SIG-M5 (cell line): ENCODE measurements at places on chromosomes 5 and 9.

- DNase-seq = no peak
Observed at GRCh38 chr5:40266952-40267351, 412.8 kb upstream of the PTGER4 start.

DNA sequence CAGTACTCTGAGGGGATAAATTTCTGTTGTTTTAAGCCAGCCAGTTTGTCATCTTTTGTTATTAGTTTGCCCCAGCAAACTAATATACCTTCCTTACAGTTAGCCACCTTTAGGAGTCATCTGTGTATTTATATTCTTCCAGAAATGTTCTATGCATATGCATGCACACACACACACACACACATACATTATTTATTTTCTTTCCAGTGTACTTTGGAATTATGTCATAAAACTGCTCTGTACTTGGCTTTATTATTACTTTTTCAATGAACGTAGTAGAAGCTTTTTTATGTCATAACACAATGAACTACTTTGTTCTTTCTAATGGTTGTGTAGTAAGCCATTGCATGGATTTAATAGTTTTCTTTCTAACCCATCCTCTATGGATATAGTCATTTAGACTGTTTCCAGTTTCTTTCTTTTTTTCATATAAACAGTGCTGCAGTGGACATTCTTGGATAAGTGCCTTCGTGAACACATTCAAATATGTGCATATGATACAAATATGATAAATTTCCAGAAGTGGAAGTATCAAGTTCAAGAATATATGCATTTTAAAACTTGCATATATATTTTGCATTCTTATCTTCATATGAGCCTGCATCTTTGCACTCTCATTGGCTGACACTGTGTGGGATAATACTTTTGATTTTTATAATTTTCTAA lies 26.6 kb upstream of the DAB2 start:
- no peak for DNase-seq

- no peak for DNase-seq
Observed at GRCh38 chr5:32814141-32814540, 103.0 kb downstream of the NPR3 start.

DNA sequence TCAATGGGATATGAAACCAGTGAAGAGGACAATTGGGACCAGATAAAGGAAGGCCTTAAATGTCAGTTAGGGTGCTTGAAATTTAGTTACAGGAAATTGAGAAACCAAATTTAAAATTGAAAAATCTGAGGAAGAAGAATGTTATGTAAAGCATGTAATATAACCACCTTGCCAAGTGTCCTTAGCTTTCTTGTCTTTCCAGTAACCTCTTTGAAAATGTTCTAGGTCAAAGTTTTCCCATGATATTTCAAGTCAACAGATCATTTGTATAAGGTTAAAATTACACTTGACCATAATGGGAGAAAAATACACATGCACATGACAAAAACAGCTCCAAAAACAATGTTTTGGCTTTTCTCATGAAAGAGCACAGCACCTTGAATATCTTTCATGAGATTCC lies 21.1 kb downstream of the LOX start:
- DNase-seq = no peak

DNA sequence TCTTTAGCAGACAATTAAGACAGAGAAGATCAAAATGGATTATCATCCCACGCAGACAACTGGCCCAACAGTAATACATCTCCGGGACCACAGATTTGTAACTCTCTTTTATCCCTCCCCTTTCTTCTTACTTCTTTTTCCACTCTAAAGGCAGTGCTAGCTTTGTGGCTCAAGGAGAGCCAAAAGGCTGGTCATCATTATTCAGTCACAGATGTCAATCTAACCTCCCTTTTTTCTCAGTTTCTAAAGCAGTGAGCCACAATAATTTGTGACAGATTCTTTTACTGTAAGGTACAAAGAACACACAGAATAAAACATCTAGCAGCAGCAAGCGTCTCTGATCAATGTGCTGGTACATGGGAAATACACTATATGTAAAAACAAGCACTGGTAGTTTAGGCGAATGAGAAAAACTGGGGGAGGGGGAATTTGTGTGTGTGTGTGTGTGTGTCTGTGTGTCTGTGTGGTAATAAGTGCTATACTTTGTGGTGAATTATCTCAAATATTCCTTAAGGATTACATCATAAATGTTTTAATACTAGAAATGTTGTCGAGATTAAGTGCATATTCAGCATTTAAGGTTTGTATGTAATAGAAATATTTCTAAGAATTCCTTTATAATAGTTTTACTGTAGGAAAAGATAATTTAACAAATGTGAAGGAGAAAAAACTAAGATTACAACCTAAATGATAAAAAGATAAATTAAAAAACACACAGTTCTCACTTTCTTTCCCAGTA lies 140.2 kb downstream of the DENND1A start:
- no peak for DNase-seq

DNA sequence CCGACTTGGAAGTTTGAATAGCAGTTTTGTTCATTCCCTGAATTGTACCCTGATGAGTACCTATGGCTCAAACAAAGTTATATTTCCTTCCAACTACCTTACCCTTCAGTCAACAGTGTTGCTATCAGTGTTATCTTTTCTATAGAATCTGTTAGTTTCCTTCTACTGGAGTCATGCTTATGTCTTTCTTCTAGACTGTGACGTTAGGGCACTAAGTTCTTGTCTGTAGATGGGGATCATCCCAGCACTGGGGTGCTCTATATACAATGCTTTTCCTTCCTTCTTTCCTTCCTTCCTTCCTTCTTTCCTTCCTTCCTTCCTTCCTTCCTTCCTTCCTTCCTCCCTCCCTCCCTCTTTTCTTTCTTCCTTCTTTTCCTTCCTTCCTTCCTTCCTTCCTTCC lies 973.0 kb downstream of the CDH12 start:
- no peak for DNase-seq

GRCh38 chr9:27471789-27472188 lies 52.3 kb upstream of the IFNK start:
- no peak for DNase-seq

- DNase-seq = no peak
Observed at GRCh38 chr9:118459913-118460312, 755.7 kb downstream of the TLR4 start.

GRCh38 chr5:72237415-72237814 lies 82.6 kb downstream of the MRPS27 start:
- DNase-seq = no peak

- DNase-seq = no peak
Observed at GRCh38 chr5:114447084-114447773, 85.4 kb downstream of the KCNN2 start.

GRCh38 chr5:90865180-90865579 lies 306.6 kb downstream of the ADGRV1 start:
- no peak for DNase-seq

DNA sequence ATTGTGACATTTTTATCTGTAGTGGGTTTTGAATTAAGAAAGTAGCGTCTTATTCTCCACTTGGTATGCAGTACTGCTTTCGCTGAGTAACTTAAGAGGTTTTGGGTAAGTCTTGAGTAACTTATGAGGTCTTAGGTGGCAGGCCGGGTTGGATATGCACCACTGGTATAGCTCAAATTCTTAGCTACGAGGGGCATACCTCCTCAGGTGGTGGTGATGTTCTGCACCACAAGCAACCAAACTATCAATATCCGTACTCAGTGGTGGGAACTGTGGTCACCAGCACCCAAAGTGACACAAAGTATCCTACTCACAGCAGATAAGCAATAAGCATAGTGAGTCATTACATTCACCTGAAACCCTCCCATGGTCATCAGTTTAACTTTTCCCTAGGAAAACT lies 13.7 kb downstream of the SMC2 start:
- DNase-seq = no peak

DNA sequence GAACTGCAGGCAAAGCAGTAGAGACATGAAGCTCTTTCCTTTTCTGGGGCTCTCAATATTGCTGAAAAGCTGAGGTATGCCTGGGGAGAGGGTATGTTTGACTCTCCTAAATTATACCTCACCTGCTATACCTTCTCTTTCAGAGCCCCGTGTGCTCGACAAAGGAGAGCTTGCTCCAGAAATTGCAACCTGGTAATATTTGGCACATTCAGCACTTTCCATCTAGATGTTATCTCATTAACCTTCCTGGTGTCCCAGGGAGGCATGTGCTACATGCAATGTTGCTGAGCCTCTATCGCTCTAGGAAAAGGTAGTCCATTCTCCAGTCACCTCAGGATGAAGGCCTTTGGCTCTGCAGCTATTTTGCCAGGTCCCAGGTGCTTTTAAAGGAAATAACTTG lies 78.5 kb upstream of the ZSWIM6 start:
- DNase-seq = no peak

DNA sequence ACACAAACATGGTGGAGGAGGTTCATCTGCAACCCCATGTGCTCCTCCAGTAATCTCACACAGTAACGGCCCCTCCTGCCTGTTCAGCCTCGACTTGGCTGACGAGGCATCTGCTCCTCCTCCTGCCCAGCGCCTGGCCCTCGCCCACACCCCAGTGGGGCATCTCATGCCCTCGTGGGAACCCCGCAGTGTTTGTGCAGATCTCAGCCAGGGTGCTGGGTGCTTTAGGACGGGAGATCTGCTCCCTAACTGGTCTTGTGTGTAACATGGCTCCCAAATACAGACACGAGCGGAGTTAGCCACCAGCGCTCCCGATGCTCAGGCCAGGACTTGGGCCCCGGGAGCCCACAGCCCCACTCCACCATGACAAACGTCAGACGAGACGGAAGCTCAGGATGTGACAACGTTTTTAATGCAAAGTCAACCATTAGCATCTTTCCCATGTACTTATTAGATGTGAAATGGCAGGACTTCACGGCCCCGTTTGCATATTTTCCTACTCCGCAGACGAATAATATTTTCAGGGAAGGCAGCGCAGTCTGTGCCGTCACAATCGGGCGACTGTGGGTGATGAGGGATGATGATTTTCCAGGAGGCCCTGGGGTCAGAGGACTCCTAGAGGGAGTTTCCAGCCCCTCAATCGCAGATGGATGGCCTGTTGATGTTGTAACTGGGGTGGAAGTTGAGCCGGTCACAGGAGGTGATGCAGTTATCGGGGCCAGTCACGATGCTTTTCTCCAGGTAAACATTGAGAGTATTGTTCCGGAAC lies 5.5 kb upstream of the MRPS2 start:
- no peak for DNase-seq

DNA sequence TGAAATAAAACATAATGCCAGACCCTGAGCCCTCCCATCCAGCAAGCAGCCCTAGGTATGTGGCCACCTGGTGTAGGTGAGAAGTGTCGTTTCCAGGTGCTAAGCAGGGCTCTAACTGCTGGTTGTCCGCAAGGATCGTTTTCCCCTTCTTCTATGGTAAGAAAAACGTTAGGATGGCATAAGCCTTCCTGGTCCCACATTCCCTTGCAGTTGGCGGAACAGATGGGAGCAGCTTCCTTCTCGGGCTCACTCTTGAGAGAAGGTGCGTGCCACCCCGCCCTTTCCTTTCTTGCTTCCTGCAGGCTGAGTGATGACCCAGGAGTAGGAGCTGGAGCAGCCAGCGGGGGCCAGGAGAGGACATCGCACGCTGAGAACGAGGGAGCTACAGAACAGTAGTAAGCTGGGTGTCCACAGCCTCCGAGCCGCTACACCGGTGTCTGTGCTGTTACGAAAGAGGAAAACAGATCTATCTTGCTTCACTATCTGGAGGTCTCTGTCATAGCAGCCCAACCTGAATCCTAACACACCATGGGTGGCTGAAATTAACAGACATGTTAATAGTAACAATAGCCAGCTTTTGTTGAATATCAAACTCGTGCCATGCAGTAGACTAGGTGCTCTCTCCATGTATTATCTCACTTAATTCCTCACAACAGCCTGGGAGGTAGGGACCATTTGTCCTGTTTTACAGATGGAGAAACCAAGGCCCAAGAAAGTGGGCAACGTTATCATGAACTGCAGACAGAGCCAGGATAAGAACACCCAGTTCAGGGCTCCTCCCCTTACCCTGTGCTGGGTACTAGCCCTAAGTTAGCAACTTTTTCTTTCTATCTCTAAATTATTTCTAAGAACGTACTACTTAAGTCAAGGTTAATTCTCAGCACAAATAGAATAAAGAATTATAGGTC lies 139.8 kb downstream of the COL23A1 start:
- DNase-seq = no peak

DNA sequence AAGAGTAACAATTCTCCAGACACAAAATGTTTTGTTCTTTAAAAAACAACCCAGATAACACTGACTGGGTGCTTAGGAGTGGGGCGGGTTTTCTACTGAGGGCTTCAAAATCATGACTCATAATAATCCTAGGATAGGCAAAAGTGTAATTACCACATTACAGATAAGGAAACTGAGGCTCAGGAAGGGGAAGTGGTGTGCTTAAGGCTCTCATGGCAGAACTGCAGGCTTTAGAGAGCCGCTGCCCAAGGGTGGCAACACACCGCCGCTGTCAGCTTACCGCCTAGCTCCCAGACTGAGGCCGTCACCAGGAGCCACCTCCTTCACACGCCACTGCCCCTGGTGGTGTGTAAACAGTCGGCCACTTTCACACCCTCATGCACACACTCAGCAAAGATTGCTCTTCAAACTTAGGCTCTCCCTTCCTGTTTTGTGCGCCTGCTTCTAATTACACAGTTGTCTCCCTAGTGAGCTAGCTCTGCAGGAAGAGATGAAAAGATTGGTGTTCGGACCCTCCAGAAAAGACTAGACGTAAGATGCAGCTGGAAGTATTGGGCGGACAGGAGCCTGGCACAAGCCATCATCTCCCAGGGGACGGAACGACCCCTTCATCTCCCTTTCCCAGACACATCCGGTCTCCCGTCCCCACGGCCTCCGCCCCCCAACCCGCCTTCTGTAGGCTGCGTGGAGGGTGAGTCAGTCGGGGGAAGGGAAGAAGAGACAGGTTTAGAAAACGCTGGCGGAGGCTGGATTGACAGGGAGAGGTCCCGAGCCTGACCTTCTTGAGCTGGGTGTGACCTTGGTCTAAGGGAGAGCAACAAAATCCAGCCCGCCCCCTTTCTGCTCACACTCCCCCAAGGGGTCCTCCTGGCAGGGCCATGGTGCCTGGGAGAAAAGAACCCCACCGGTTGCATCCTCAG lies 162.7 kb downstream of the SYK start:
- DNase-seq = no peak

- no peak for DNase-seq
Observed at GRCh38 chr5:65026816-65027548, 258.3 kb downstream of the CWC27 start.

DNA sequence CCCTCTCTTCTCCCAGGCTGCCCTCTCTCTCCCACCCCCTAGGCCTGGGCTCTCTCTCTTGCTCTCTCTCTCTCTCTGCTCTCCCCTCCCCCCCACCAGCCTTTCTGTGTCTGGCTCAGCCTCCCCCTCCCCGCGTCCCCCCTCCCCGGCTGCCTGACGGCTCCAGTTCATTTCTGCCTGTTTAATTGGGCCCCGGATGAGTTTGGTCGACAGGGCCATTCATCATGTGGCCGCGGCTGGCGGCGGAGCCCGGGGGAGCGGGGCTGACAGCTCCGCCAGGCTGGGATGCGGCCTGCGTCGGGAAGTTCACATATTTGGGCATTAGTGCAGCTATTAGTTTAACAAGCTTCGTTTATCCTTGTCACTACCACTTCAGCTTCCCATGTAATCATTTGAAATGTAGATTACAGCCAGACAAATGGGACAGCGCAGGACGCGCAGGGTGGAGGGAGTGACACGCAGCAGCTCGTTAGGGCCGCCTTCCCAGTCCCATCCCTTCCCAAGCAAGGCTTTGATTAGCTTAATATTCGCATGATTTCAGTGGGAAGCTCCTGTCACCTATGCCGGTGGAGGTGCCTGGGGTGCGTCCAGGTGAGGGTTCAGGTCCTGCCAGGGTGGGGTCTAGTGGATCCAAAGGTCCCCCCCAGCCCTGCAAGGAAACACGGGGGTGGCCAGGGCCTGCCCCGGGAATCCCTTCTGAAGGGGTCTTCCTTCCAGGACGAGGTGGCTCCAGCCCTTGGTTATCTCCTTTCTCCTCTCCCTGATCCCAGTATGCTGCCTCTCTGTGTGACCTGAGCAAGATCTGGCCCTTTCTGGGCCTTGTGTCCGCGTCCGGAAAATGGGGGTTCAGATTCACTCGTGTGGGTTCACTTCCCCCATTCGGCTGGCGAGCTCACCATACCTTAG lies 214.8 kb downstream of the PAX5 start:
- DNase-seq = no peak
